ENCODE measurements at places on chromosomes 13 and 19.

DNA sequence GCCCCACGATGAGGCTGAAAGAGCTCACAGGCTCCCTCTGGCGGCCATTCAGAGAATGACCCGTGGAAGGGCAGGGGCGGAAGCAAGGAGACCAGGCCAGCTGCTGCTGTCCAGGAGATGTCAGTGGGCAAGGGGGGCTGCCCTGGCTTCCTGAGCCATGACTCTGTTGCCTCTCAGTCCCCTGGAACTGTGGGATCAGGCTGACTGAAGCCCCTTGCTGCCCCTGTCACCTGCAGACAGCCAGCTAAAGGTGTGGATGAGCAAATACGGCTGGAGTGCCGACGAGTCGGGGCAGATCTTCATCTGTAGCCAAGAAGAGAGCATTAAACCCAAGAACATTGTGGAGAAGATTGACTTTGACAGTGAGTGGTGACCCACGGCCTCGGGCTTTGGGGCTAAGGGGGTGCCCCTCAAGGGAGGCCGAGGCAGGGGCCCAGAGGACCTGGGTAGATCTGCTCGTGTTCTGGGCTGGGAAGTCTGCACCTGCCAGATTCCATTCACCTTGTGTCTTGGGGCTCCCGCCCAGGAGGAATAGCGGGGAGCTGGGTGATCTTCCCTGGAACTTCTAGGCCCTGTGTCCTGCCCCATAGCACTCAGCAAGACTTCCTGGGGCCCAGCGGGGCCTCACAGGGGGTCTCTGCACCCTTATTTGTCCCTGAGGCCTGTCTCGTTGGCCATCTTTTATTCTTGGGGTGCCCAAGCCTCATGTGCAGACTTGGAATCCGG is 12.5 kb upstream of the ACTN4 start:
- peak; percentile 60 for DNase-seq

- no peak for DNase-seq
Measured at GRCh38 chr13:55937180-55937579, 1203.5 kb upstream of the PRR20A start.

DNA sequence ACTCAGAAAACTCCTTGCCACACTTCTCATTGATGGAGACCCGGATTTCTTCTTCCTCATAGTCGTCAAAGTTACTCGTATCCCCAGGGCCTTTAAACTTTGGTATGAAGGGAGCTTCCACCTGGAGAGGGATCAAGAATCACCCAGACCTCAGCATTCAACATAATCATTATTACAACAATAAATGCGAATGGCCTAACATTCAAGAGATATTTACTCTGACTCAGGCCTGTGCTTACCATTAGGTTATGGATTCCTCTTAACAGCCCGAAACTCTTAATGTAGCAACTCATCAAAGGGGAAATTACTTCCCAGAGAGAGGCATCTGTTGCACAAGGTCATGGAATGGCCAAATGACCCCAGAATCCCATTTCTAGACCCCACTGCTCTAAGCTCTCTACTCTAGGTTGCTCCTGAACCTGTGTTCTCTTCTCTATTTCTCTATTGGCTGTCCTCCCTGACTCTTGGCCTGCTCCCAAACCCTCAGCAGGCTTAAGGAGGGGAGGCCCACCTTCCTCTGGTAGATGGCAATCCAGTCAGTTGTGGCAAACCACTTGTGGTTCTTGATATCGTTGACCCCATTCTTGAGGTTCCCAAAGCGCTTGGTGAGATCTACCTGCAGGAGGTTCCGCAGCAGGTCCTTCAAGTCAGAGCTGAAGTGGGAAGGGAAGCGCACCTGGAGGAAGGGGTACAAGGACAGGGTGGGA is 2.7 kb upstream of the SAMD1 start:
- DNase-seq = no peak

DNA sequence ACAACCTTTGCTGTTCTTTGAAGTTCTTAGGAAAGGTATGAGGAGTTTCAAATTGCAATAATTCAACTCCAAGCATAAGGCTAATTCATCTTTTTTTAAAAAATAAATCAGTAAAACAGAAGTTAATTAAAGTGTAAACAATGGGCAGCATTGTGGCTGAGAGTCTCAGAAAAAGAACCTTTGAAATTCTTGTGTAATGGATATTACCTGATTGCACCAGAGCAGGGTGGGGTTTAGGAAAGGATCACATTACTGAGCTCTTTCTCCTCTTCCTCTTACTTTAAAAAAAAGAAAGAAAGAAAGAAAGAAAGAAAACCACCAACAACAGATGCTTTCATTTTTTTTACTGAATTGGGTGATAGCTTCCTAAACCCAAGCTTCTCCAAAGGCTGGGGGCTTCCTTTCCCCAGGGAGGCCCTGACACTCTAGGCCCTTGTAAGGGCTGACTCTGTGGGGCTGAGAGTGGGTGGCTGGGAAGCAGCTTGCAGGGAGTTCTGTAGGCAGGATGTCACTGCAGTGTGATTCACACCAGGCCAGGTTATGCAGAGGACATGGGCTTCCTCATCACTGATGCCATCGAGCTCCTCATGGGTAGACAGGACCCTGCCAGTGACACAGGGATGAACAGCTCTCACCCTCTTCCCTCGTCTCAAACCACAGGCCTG is 564.5 kb downstream of the FGF9 start:
- DNase-seq = no peak

- DNase-seq = no peak
Measured at GRCh38 chr13:112447761-112448603, 71.8 kb downstream of the SPACA7 start.

DNA sequence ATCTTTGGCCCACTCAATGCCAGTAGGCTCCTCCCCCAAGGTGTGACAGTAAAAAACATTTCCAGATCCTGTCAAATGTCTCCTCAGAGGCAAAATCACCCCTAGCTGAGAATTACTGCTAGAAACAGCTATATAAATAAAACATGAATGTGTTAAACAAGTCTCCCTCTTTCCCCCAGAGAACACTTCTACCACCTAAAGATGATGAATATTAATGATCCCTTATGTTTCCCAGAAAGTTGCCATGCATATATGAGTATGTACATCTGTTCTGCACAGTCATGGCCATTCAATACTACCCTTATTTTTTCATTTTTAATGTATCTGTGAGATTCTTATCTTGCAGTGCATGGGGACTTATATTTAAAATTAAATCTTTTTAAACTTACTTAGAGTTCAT is 230.0 kb downstream of the SHISA2 start:
- DNase-seq = no peak

GRCh38 chr19:33373453-33374235 is at the start of gene CEBPG:
TSS of gene CEBPG (plus strand) at chr19:33373709. CDS start at chr19:33379240, 5,531 bp downstream.
- DNase-seq = peak; percentile 91

GRCh38 chr19:7413629-7414028 is 64.9 kb downstream of the ARHGEF18 start:
- no peak for DNase-seq

DNA sequence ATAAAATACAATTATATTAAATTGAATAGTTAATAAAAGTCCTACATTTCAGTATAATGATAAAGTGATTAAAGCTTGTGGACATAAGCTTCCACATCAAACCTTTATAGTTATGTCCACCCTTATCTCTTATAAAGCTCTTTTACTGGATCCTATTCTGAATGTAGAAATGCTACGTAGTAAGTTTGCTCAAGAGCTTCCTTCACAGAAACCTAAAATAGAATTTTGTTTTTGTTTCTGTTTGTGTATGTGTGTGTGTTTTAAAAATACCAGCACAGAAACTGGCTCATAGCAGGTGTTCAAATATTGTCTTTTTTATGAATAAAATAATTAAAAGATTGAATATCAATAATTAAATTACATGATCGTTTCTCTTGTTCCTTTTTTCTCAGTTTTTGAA is 21.0 kb upstream of the UFM1 start:
- DNase-seq = no peak

GRCh38 chr19:19550485-19550929 is 12.4 kb downstream of the CILP2 start:
- no peak for DNase-seq
